H9 (cell line): ENCODE measurements at places on chromosomes 11 and 22. TPM values are rescaled to one million over a fixed set of nuclear protein-coding genes. Genes with fewer than 3 reads are reported as not detected.

LRRC56 gene
- total RNA-seq: 3.1 and 3.4 TPM in 2 replicates

TH gene
- total RNA-seq: not detected in 2 replicates

DCDC1 gene
- total RNA-seq: 0.09 and 0.22 TPM in 2 replicates

CRYBA4 gene
- total RNA-seq: 0.37 and 0.52 TPM in 2 replicates

CDC42EP1 gene
- total RNA-seq: 23.0 and 24.3 TPM in 2 replicates

SLC43A1 gene
- 16.3 and 17.0 TPM in 2 replicates for total RNA-seq
